ENCODE measurements at places on chromosomes 3 and 15.
A peak's percentile ranks its signal among the peaks of the same experiment; 100 is the strongest.

DNA sequence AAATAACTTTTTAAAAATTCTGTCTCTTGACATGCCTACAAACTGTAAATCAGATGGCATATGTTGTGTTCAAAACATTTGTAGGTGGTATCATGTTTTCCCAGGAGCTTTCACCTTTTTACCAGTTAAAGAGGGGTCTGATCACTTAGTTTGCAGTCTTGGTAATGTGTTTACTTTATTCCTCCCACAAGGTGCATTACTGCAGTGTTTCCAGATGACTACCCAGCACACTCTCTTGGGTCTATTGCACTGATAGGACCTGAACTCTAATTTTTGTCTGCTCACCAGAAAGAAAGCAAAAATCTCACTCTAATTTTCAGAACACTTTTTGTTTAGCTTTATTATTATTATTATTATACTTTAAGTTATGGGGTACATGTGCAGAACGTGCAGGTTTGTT, 734.1 kb downstream of the GBE1 start:
- no peak for DNase-seq

DNA sequence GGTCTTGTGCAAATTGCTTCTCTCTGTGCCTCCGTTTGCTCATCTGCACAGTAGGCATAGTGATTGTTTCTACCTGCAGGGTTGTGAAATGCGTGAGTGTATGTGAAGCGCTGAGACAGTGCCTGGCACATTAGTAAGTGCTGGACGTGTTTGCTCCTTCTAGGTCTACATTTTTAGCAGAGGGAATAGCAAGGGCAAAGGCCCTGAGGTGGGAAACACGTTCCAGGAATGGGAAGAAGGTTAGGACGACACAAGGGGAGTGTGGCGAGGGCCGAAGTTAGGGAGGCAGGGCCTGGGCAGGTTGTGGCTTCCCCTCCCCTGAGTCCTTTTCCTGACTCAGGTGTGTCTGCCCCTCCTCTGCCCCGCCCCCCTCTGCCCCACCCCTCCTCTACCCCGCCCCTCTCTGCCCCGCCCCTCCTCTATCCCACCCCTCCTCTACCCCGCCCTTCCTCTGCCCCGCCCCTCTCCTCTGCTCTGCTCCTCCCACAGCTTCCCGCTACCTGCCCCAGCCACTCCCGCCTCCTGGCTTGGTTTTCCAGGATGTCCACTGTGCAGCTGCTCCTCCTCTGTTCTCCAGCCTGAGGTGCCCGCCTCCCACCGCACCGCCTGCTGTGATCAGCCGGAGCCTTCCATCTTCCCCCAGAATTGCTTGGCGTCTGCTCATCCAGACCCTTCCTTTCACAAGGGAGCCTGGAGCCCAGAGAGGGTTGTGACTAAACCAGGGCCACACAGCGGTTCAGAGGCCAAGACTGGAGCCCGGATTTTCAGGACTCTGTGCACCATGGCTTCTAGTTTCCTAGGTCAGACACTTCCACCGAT, 31.1 kb upstream of the SMAD6 start:
- no peak for DNase-seq

GRCh38 chr15:38557921-38558320, 6.7 kb downstream of the RASGRP1 start:
- no peak for DNase-seq

DNA sequence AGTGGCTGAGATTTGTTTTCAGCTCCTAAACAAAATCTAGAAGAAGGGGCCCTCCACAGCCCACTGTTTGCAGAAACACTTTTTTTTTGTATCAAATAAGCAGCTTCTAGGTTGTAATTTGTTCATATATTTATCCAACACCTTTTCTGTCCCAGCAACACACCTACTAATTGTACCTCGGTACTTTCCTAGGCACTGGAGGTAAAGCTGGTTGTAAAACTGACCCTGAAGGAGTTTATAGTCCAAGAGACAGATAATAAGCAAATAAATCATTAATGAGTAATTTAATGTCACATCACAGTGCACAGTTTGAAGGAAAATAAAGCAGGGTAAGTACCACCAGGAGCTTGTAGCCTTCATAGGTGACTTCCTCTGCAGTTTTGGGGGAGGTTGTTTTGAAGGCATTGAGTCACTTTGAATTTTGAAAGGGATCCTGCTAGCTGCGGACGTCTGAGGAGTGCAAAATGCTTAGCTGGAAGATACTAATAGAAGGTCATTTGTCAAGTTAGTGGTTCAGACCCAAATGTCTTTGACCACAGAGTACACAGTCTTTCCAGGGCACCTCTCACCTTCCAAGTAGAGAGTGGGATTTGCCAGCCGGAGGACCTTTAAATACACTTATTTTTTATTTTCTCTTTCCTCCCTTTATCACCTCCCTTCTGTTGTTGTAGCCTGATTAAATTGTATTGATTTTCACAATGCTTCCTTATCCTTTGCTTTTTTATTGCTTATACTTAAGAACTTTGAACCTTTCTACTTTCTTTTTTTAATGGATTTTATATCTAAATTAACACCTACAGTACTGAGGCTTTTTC, 53.8 kb downstream of the CMSS1 start:
- DNase-seq, result no peak

DNA sequence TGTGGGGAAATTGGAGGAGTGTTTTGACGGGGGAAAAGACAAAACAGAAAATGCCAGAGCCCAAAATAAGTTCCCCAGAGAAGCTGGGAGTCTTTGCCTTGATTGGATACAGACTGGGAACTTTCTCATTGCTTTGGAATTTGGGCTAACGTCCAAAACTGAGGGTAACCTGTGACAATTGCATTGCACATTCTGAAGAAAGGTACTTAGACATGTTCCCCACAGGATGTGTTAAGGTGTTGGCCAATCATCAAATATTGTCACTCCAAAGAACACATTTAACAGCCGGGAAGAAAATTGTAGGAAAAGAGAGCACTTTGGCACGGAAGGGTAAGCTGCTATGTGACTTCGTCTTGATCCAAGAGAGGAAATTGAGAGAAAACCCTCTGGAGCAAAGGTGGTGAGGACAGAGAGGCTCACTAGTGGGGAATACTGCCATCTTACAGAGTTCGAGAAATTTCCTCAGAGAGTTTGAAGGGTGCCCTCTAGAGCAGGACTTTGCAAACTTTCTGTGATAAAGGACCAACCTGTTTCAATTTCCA, 619.5 kb upstream of the TBL1XR1 start:
- no peak for DNase-seq

DNA sequence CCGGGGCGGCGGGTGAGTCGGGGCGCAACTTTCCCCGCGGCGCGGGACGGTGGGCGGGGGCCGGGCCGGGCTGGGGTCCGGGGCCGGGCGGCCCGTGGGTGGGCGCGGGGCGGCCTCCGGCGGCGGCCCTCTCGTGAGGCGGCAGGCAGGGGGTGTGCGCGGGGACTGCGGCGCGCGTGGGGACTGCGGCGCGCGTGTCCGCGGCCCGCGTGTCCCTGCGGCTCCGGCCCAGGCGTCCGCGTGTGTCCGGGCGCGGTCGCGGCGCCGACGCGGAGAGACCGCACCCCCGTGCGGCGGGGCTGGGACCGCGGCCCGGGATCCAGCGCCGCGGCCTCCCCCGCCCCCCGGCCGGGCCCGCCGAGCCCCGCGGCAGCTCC, 349 bp downstream of the PLXNA1 start:
- no peak for DNase-seq

DNA sequence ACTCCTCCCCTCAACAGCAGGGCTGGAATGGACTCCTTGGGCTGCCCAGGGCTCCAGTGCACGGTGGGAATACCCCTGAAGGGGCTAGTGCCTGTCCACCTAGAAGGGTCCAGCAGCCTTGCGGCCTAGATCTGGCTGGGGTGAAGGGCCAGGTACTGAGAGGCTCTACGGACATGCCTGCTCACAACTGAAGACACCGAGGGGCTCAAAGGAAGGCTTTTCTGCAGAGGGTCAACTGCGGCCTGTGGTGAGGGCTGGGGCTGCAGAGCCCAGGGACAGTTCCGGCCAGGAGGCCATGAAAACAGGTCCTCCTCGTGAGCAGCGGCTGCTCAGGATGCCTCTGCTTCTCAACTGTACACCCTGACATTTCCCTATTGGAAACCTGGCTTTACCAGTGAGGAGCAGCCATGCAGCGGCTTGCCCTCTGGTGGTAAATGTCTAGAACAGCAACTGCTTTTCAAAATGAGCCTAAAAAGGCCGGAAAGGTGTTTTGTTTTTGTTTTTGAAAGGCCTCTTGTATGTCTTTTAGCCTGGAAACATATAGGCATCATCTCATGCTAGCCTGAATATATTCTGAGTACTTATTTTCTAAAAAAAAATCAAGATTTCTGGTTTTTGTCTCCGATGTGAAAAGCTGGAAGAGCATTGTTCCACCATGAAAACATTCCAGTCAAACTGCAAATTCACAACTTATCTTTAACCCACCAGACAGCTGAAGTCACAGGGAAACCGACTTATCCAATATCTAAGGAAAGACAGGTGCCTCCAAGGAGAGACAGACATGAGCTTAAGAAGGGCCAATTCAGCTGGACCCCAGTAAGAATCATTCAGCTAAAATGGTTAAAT, 163.4 kb downstream of the KLF13 start:
- no peak for DNase-seq

- DNase-seq, result no peak
Measured at GRCh38 chr15:50503144-50503543, 43.3 kb downstream of the USP50 start.

DNA sequence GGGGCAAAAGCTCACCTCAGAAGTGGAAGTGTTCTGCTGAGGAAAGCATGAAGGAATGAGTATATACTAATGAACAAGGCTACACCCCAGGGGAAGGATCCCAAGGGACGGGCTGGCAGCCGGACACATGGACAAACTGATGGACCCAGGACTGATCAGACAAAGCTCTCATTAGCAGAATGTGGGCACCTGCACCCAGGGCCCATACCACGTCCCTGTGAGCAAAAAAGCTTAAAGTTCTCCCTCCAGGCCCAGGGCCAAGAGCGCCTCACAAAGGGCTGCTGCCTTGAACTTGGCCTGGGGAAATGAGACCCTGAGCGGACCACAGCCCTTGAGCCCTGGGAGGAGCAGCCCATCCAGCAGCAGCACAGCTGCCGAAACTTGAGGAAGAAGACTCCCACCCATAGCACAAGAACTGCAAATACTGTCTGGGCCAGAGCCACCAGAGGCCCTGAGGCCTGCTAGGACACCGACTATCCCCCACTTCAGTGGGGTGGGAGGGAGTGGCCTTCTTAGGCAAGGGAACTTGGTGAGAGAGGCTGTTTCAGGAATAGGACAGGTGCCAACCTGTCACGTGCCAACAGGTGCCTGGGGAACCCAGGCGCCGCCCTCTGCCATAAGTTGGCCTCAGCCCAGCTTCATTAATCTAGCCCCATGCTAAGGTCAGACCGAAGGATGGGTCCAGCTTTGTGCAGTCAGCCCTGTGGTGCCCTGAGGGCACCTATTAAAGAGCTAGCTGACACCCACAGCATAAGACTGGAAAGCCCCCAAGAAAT, 2.3 kb upstream of the GMPPB start:
- no peak for DNase-seq

DNA sequence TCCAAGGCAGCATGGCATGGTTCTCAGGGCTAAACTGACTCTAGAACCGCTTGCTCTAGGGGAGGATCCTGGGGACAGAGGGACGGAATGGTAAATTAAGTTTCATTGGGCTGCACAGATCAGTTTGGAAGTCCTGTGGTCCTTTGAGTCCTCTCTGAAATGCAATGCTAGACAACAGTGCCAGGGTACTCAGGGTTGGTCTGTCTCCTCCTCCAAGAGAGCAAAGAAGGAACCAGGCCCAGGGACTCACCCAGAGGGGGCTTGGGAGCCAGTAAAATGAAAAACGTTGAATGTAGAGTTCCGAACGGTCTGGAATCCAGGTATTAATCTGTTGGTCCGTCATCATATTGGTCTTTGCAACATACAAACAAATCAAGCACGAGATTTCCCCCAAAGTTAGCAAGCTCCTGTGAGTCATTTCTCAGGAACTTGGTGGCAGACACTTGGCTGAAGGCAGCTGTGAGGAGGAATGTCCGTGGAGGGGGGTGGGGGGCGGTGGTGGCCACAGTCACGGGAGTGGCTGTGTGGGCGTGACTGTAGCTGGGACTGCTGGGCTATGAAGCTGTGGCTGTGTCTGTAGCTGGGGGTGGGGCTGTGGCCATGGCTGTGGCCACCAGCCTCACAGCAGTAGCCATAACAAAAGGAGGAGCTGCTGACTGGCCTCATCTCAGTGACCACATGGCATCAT, 361.0 kb downstream of the SHQ1 start:
- DNase-seq, result no peak

- DNase-seq, result peak; percentile 36
Measured at GRCh38 chr3:98733812-98734281, 29.3 kb upstream of the ST3GAL6 start.

DNA sequence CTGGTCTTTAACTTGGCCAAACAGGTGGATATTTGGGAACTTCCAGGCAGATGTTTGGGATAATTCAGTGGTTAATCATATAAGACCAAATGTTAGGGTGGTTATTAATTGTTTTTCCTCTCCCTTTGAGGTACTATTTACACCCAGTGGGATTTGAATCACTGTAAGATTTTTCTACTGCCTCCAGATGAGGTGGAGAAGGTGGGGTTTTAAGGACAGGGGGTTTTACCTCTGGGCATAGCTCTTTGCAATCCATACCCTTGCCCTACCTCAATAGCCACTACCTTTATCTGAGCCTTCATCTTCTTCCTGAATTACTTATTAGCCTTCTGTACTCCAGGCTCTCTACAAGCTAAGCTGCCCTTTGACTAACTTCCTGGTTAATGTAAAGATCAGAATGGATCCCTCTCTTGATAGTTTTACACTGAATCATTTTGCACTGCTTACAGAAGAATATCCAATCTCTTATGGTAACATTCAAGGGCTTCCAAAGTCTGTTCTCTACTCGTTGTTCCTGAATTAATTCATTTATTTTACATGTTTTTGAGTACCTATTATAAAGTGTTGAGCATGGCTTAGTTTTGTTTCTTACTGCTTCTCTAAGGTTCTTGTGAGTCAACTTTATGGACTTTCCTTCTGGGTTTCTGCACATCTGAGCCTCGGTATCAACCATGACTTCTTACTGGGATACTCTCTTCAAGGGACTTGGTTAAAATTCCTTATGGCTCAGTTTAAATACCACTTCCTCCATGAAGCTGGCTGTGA, 331.2 kb upstream of the TBL1XR1 start:
- DNase-seq, result no peak

DNA sequence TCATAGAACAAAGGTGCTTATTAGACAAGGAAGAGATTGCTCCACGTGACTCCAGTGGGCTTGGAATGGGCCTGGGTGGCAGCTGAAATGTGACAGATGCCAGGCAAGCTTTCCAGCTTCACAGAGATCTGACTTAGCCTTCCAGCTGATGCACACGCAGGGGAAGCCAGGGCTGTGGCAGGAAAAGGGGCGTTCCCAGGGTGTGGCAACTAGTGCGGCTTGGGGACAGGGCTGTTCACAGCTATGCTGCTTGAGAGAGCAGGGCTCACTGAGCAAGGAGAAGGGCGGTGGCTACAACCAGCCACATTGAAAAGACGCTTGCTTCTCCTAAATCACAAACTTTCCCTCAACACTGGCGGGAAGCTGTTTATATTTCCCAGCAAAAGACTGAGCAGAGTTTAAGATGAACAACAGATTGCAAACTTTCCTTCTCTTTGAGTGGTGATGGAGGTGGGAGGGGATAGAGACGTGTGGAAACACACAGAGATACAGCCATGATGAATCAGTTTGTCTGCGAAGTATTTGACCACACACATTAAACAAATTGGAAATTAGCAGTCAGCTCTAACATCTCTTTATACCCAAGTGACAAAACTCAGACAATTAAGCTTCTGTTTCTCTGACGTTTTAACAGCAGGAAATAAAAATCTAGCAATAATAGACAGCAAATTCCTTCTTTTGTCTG, 127.5 kb downstream of the BDH1 start:
- no peak for DNase-seq

GRCh38 chr3:31508452-31509146, 24.1 kb upstream of the STT3B start:
- DNase-seq, result no peak

Data from dorsolateral prefrontal cortex (tissue), 122 donors.